Naive thymus-derived CD8-positive, alpha-beta T cell (primary cell): ENCODE measurements at places on chromosomes 11 and 22. TPM values are rescaled to one million over a fixed set of nuclear protein-coding genes. Genes with fewer than 3 reads are reported as not detected.

Gene OR51I1
- total RNA-seq = not detected

Gene NXPE4
- not detected for total RNA-seq

GRCh38 chr11:58965246-58965985 lies 26.1 kb downstream of the GLYATL1 start:
- no peak overlapping the region for H3K27ac ChIP-seq
- H3K36me3 ChIP-seq = no peaks in the 10 kb centered on the region
- no peaks in the 10 kb centered on the region for H3K4me1 ChIP-seq
- no peak overlapping the region for H3K4me3 ChIP-seq
- peaks cover 17% of the 10 kb centered on the region for H3K27me3 ChIP-seq

DNA sequence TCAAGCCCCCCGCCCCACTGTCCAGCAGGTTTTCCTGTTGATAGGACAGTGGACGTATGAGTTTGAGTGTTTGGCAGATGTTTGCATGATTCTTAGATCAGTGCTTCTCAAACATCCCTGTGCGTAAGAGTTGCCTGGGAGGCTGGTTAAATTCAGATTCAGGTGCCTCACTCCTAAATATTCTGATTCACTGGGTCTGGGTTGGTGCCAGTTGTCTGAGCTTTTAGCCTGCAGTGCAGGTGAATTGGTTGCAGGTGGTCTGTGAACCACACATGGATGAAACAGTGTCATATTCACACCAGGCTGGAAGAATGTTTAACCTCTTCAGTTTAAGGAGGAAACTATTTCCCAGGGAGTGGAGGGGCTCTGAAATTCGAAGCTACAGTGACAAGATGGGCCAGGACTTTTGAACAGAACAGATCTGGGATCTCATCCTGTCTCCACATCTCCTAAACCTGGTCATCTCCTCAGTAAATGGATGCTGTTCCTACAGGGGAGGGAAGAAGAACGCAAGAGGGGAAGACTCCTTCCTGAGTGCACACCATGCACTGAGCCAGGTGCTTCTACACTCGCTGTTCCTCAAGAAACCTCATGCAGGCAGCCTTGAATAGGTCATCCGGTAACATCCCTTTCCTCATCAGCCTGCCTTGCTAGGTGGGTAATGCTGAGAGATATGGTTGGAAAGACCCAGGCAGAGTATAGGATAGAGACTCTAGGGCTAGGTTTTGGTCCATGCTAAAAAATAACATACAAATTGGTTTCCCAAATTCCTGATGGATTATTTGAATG lies 47.8 kb downstream of the TEAD1 start:
- no peak overlapping the region for H3K4me3 ChIP-seq
- no peak for DNase-seq
- no peak overlapping the region for H3K27ac ChIP-seq

DNA sequence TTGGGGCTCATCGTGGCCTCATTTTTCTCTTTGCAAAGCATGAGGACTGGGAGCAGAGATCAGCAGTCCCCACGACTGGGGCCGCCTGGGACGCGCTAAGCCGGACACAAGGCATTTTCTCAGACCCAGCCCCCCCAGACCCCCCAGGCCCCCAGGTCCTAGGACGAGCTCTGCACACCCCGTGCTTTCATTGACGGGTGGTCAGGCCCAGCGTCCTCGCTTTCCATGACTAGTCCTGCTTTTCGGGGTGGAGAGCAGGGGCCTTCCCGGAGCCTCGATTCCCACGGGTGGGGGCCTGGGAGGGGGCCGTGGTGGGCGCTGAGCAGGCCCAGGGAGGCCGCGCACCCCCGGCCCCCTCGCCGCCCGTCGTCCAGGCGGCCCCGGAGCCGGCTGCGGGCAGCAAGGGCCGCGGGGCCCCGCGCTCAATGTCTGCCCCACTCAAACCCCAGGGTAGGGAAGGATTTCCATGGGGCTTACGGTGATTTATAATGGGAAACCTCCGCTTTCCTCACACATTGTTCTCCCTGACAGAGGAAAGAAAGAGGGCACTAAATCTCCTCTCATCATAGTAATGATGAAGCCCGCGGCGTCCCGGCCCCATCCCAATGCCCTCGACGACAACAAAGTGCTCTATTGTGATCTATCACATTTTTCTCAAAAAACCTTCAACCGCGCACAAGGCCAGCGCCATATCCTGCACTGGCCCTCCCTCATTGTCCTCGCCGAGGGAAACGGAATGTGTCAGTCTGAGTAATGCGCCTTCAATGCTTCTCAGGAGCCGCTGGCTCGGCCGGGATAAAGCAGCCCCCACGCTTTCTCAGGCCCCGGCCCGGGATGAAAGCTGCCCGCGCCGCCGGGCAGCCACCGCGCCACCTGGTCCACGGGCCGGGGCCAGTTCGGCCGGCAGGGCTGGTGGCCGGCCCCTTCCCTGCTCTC lies 10.4 kb upstream of the LINC01488 start:
- peak; percentile 11 for DNase-seq
- H3K4me3 ChIP-seq = no peak overlapping the region
- no peak overlapping the region for H3K27ac ChIP-seq
- no peaks in the 10 kb centered on the region for H3K4me1 ChIP-seq
- H3K36me3 ChIP-seq = no peaks in the 10 kb centered on the region
- H3K27me3 ChIP-seq = peaks cover 2% of the 10 kb centered on the region

DNA sequence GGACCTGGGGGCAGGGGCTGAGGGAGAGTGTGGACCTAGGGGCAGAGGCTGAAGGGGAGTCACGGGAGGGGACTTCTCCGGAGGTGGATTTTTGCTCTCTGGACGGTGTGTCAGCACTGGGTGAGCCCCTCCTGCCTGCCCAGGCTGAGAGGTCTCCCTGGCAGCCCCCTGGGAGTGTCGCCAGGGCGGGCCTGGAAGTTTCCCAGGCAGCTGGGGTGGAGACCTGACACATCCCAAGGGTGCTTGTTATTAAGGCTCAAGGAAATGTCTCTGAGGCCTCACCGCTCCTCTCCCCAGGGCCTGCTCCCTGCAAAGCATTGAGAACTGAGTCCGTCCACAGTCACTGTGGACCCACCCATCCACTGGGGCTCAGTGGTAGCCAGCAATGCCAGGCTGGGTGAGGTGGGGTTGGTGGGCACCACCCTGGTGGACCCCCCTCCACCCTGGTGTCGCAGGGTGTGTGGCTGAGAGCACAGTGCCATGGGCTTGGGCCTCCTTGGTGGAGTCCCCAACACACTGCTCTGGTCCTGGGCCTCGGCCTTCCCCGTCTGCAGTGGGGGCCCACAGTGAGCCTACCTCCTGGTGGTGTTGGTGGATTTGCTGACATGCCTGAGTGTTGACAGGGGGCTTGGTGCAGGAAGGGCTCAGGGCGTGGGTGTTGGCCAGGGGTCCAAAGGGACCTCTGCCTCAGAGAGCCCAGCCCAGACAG lies 2.5 kb downstream of the CD81 start:
- no peaks in the 10 kb centered on the region for H3K27me3 ChIP-seq
- H3K4me3 ChIP-seq = no peak overlapping the region
- no peak for DNase-seq
- H3K36me3 ChIP-seq = peaks cover 4% of the 10 kb centered on the region
- H3K4me1 ChIP-seq = peaks cover 18% of the 10 kb centered on the region
- no peak overlapping the region for H3K27ac ChIP-seq

DNA sequence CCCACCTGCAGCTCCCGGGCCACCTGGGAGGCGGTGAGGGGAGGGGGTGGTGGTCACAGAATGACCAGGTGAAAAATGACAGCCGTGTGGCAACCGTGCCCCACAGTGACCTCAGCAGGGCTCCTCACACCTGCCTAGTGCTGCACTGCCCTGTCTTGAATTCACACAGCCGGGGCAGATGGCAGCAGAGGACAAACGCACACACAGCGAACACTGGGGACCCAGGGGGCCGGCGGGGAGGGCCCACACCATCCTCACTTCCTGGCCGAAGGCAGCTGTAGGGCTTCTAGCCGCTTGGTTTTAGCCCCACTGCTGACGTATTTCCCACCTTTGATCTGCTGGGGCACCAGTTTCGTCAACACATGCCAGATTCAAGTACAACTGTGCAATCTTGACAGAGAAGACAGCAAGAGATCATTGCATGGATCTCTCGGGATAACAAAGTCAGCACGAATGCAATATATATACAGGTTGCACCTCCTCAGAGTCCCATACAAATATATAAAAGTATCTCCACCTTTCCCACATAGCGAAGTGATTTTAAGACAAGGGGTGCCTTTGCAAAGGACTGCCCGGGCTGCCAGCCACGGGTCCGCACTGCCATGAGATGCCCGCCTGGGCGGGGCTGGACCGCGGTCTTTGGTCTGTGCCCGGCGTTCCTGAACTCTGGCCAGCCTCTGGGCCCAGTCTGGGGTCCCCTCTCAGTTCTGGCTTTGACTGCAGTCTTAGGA lies 26.9 kb downstream of the TRMU start:
- H3K4me1 ChIP-seq = peaks cover 2% of the 10 kb centered on the region
- no peak overlapping the region for H3K4me3 ChIP-seq
- no peaks in the 10 kb centered on the region for H3K27me3 ChIP-seq
- no peak overlapping the region for H3K27ac ChIP-seq
- peaks cover 5% of the 10 kb centered on the region for H3K36me3 ChIP-seq
- no peak for DNase-seq

DNA sequence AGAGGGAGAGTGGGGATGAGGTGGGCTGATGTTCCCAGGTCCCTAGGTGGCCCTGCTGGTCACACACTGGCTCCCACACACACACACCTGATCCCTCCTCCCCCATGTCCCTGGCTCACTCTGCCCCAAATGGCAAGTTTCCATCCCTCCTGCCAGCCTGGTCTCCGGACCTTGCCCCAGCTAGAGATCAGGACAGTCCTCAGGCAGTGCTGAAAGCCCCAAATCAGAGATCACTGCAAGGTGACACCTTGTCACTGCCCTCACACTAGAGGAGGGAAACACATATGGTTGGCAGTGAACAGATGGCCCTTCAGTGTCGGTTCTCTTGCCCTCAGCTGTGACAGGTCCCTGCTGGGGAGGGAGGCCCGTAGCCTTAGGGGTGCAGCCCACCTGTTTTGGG lies 7.6 kb downstream of the TMPRSS5 start:
- DNase-seq = no peak
- H3K4me1 ChIP-seq = no peaks in the 10 kb centered on the region
- no peak overlapping the region for H3K4me3 ChIP-seq

DNA sequence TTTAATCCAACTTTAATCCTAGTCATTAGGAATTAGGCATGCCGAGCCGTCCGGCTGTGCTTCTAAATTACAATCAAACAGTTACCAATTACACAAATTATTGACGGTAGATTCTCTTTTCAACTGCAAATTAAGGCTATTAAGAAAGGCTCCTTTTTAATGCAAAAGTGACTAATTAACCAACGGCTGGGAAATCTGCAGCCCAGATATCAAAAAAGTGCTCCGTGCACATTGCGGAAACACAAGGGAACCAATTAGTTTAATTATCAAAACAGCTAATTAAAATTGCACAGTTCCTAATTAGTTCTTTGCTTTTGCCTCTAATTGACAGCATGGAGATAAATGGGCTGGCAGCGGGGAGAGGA lies 19.4 kb upstream of the LMO1 start:
- peaks cover 12% of the 10 kb centered on the region for H3K27me3 ChIP-seq
- H3K4me3 ChIP-seq = no peak overlapping the region
- no peaks in the 10 kb centered on the region for H3K4me1 ChIP-seq
- no peak overlapping the region for H3K27ac ChIP-seq
